ENCODE measurements at places on chromosomes 2 and 18. TPM values are rescaled to one million over a fixed set of nuclear protein-coding genes. Genes with fewer than 3 reads are reported as not detected.

CIB4 gene
- total RNA-seq = 1.2 TPM

C2orf92 gene
- total RNA-seq = 7.7 TPM

SPDYA gene
- 3.2 TPM for total RNA-seq

MEP1B gene
- total RNA-seq = 0.13 TPM

MPV17 gene
- total RNA-seq = 77.4 TPM

MARS2 gene
- total RNA-seq = 10.3 TPM

CCDC142 gene
- total RNA-seq = 10.8 TPM

PID1 gene
- 10.9 TPM for total RNA-seq

DOCK10 gene
- 138 TPM for total RNA-seq

TOGARAM2 gene
- 0.73 TPM for total RNA-seq

CPLX4 gene
- total RNA-seq = not detected

AOX1 gene
- total RNA-seq = 0.23 TPM

IL1RL1 gene
- 0.36 TPM for total RNA-seq

CRYGD gene
- not detected for total RNA-seq

CYP26B1 gene
- 1.9 TPM for total RNA-seq

MCEE gene
- 13.0 TPM for total RNA-seq

ITGA4 gene
- 3.1 TPM for total RNA-seq

FAM110C gene
- 0.19 TPM for total RNA-seq

CCDC85A gene
- total RNA-seq = 3.6 TPM

TNFRSF11A gene
- total RNA-seq = 0.07 TPM

SFTPB gene
- 0.98 TPM for total RNA-seq

SLC66A3 gene
- 3.7 TPM for total RNA-seq

CNTNAP5 gene
- 12.6 TPM for total RNA-seq

MFSD2B gene
- 0.42 TPM for total RNA-seq

RTP5 gene
- total RNA-seq = 0.22 TPM

SLC4A5 gene
- total RNA-seq = 4.5 TPM

All from motor neuron (in vitro differentiated cells).